SW480 (cell line): ENCODE measurements at places on chromosomes 7 and 10.

DNA sequence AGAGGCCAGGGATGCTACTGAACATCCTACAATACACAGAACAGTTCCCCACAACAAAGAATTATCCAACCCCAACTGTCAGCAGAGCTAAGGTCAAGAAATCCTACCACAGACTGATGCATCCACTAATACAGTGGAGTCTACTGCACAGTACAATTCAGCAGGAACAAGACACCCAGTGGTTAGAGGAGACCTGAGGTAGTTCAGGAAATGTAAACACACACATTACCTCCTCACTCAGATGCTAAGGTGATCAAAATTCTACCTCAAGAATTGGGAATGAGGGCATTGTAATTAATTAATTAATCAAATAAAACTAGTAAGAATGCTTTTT, 91.4 kb downstream of the ZFAND4 start:
- DNase-seq, result no peak

GRCh38 chr10:11234857-11235531, 217.3 kb downstream of the CELF2 start:
- no peak for DNase-seq

DNA sequence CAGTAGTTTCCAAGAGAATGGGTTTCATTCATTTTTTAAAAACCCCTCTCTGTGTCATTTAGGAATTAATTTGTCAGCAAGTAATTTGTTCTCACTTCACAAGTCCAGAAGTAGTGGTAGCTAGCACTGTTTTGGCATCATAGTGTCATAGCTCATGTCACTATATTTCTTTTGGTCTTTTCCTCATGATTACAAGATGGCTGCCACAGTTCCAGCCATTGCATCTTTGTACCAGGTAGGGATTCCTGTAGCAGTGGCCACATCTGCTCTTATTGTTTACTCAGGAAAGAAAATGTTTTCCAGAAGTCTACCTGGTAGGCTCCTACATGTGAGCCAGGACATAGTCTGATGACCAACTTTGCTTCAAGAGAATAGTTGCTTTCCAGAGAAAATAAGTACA, 16.2 kb downstream of the GALNT17 start:
- no peak for DNase-seq

GRCh38 chr10:118057361-118057760, 10.6 kb upstream of the RAB11FIP2 start:
- no peak for DNase-seq

- DNase-seq, result no peak
Observed at GRCh38 chr7:117841611-117842010, 31.6 kb downstream of the CTTNBP2 start.

- no peak for DNase-seq
Observed at GRCh38 chr7:81886211-81886764, 116.4 kb upstream of the HGF start.

- no peak for DNase-seq
Observed at GRCh38 chr7:128302139-128302538, 41.6 kb downstream of the RBM28 start.

GRCh38 chr7:158404031-158404761, 183.4 kb downstream of the PTPRN2 start:
- DNase-seq, result no peak
